GDM1 (cell line): ENCODE measurements at places on chromosomes 7 and 10.

- no peak for DNase-seq
These were observed 6.8 kb upstream of the MYOZ1 start for GRCh38 chr10:73647875-73648651.

DNA sequence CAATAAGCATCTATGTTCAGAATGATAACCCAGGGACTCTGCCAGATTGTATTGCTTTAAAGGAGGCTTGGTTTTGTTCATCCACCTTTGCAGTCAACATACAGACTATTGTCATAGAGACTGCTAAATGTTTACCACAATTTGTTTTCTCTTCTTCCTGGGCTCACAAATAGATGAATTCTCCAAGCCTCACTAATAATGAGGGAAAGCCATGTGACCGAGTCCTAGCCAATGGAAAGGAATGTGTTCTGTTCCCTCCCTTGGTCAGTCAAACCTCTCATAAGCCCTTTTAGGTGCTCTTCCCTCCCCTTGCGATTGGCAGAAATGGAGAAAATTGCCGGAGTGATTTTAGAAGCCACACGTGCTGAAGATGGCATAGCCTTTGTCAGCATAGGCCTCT, 136.9 kb downstream of the RTKN2 start:
- no peak for DNase-seq

DNA sequence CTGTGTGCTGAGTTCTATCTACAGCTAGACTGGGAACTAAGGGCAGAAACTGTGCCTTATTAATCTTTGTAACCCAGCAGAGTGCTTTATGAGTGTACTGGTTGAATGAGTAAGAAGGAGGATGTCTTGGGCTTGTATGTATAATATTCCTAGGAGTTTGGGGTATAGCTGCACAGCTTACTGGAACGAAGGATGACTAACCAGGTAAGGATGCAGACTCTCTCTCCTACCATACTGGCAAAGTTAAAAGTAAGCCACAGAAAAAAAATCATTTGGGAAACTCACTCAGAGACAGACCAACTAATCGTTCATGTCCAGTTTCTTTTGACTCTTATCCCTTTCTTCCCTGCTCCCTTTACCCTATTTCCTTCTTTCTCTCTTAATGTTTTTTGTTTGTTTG, 1.4 kb upstream of the DHTKD1 start:
- no peak for DNase-seq

DNA sequence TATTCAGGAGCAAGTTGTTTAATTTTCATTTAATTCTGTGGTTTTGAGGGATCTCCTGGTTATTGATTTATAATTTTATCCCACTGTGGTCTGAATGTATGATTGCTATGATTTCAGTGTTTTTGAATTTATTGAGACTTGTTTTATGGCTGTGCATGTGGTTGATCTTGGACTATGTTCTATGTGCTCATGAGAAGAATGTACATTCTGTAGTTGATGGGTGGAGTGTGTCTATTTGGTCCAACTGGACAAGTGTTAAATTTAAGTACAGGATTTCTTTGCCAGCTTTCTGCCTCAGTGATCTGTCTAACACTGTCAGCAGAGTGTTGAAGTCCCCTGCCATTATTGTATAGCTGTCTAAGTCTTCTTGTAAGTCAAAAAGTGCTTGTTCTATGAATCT, 34.8 kb upstream of the KIF5B start:
- DNase-seq = no peak

- no peak for DNase-seq
These were observed 26.2 kb downstream of the VSTM4 start for GRCh38 chr10:49089152-49089551.

- DNase-seq = no peak
These were observed 13.1 kb downstream of the TSPAN15 start for GRCh38 chr10:69464401-69464800.

DNA sequence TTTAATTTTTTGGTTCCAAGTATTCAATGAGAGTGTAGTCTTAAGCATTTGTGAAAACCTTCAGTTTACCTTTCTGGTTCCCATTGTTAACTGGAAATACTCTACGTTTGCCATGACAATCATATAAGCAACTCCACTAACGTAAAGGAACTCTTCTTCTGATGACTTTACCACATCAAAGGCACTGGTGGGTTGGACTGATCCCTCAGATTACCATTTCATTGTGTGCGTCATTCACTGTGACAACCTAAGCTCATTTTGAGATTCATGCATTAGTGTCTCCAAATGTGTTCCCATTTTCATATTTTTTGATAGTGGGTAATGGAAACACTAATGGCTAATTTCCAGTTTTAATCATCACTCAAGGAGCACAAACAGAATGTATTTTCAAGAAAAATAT, 119.9 kb upstream of the COL1A2 start:
- DNase-seq = no peak

DNA sequence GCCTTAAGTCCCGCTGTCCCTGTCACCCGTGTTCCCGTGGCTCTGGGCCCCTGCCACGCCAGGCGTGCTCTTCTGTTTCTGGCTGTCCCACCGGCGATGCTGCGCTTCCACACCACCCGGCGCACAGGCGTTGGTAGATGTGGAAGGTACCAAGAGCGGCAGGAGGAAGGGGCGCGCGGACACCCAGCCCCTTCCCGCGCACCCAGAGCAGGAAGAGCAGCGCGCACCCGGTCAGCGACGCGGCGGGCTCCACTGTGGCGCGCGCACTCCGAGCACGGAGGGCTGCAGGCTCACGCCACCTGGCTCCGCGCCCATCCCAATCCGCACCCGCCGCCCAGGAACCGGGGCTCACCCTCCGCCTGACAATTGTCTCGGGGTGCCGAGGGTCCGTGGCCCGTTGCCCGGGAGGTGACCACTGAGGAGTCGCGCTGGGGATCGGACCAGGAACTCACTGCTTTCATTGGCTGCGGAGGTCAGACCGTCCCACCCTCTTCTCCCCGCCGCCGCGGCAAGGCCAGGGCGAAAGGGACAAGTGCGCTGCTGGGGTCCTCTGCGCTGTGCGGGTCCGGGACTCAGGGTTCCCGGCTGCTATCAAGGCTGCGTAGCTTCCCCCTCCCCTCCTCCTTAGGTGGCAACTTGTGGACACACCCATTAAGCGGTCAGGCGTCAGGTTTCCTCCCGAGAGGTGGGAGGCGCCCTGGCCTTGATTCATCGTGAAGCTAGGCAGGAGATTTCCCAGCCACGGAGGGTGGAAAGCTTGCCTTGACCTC, 121.6 kb upstream of the ZNF92 start:
- no peak for DNase-seq

DNA sequence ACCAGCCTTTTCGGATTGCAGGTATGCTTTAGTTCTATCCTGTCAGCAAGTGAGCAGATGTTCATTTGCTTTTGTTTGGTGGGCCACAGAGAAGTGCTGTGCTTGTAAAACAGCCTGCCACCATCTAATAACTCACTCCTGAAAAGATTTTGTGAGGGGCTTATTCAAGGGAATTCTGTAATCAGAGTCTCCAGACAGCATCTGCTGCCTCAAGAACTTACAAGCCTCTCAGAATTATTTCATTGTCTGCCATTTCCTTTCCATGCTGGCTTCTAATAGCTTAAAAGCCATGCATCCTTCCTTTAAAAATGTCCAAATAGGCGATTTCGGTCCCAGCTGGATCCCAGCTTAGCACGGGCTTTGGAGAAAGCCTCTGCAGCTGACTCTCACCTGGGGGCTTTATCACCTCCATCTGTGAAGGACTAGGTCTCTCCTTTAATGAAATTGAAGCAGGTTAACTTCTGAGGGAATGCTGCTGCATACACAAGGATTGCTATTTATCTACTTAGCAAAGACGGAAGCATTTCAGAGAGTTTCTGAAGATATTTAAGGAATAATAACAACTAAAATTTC, 48.0 kb downstream of the MALRD1 start:
- no peak for DNase-seq

DNA sequence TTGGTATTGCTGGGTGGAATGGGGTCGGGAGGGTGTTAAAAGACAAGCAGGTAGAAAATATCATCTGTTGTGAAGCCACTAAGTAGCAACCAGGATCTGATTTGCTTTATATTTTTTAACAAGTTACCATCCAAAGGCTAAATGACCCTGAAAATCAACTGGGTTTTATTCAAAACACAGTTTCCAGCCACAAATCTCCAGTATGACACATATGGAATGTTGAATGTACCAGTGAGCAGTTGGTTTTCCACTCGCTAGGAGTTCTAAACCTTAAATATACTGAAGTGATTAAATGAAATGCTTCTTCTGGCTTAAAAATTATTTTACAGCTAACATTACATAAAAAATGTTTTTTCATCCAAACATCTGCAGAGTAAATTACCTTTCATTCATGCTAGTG, 112.5 kb downstream of the PDE1C start:
- no peak for DNase-seq

- DNase-seq = no peak
These were observed 145.8 kb downstream of the DNAJB6 start for GRCh38 chr7:157482517-157483087.

- no peak for DNase-seq
These were observed 1.1 kb downstream of the RALA start for GRCh38 chr7:39624442-39624807.

DNA sequence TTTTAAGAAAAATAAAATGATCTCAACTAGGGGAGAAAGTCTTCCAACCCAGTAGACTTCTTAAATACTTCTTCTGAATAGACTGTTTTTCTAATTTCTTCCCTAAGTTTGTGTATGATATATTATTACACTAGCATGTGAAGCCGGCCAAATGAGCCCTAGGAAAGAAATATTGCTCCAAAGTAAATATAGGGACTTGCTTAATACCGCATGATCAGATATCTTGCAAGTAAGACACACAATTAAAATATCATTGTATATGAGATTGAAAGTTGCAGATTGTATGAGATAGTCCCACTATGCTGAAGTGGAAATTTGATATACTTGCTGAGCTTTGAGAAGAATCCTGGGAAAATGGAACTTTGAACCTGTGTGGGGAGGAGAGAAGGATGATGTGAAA, 225.7 kb downstream of the BAMBI start:
- DNase-seq = no peak

DNA sequence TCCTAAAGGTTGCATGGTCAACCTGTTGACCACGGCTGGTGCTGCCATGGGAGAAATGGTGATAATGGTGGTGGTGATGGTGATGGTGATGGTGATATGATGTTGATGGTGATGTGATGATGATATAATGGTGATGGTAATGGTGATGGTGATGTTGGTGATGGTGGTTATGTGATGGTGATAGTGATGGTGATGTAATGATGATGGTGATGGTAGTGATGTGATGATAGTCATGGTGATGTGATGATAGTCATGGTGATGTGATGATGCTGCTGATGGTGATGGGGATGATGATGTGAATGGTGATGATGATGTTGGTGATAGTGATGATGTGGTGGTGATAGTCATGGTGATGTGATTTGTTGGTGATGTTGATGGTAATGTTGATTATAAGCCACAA, 23.9 kb downstream of the POU6F2 start:
- no peak for DNase-seq

DNA sequence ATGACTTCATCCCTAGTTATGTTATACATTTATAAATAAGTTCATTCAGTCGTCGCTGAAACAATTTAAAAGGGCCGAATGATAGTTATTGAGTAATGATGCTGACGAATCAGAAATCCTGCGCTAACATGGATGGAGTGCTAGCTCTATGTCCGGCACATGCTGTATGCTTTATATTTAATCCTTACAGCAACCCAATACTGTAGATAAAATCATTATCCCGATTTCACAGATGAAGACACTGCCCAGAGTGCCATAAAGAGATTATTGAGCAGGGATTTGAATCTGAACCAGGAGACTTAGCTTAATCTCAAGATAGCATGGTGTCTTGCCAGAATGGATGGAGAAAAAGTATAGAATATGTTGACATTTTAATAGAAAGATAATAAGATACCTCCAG, 1.1 kb upstream of the ICA1 start:
- DNase-seq = no peak

DNA sequence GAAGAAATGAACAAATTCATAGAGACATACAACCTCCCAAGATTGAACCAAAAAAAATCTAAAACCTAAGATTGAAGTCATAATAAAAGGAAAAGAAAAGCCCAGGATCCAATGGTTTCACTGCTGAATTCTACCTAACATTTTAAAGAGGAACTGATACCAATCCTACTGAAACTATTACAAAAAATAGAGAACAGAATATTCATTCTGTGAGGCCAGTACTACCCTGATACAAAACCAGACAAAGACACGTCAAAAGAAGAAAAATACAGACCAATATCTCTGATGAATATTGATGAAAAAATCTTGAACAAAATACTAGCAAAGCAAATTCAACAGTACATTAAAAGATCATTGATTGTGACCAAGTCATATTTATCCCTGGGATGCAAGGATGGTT, 128.5 kb upstream of the STEAP1 start:
- no peak for DNase-seq

- peak; percentile 1 for DNase-seq
These were observed 32.1 kb upstream of the MDFIC start for GRCh38 chr7:114889646-114890285.

GRCh38 chr7:108000875-108001763, 1.8 kb downstream of the LAMB1 start:
- DNase-seq = no peak

DNA sequence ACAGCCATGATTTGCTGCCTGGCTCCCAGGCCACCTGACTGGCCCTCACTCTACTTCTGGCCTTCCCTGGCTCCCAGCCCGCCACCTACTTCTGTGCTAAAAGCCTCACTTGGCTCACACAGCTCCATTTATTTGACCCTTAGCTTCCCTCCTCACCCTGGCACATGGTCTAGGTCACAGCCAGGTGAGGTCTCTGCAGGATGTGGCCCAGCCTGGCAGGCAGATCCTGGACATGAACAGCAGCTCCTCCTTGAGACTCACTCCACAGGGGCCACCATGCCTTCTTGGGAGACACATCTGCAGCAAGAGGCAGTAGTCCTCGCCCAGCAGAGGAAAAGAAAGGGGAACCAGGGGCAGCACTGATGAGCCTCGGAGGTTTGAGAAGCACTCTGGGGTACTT, 64.6 kb downstream of the GRID1 start:
- no peak for DNase-seq

DNA sequence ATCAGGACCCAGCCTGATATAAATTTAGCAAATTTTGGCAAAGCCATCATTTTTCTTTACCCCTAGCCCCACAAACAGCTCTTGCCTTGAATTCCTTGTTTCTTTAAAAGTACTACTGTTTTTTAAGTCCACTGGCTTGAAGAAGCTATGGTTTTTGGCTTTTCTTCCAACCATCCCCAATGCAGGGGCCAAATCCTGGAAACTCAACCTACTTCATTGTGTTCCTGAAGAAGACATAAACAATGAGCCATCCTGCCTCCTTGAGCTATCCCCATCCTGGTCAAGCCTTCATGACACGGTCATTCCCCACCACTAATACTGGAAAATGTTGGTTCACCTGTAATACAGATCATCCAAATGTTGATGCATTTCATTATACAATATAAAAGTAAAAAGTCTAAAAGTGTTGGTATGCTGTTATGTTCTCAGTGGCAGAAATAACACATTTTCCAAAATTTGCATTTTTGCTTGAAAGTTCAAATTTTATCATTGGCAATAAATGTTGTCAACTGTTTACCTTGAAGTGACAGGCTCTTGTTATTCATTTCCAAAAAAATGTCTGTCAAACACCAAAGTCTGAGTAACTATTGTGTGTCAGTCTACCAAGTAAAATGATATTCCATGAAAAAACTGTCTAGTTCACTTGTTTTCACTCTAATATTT, 92.2 kb downstream of the DOCK4 start:
- DNase-seq = no peak

GRCh38 chr10:5855979-5856700, 33.6 kb downstream of the ANKRD16 start:
- no peak for DNase-seq
